ENCODE measurements at places on chromosomes 4 and X.

GRCh38 chr4:92035666-92036065 lies 268.1 kb upstream of the GRID2 start:
- DNase-seq: no peak

GRCh38 chr4:155526452-155527169 lies 140.0 kb upstream of the GUCY1A1 start:
- DNase-seq: no peak

DNA sequence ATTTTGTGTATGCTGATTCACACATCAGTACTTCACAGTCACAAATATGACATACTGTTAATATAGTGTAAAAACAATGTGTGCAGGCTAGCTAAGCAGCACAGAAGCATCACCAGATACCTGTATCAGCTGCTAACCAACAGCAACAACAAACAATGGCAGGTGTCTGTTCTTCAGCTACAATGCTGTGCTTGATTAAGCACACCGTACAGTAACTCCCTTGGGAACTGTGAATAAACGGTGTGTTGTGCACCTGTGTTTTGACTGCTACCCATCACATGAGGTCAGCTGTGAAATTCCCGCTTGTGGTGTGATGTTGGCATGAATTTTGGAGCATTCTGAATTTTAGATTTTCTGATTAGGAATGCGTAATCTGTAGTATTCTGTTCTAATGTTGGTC lies 379.7 kb upstream of the FAT1 start:
- no peak for DNase-seq

DNA sequence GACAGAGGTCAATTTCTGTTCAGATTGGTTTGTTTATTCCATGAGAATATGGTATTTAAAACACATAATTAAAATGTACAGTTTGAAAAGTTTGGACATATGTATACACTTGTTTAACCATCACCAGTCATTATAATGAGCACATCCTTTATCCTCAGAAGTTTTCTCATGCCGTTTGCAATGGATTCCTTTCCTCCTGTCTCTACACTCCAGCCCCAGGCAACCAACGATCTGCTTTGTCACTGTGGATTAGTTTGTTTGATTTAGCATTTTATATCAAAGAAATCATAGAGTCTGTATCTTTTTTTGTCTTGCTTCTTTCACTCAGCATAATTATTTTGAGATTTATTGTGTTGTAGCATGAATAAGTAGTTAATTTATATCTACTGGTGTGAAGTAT lies 243.0 kb upstream of the TRAM1L1 start:
- DNase-seq: no peak

GRCh38 chrX:71453056-71453455 lies 79.8 kb upstream of the OGT start:
- no peak for DNase-seq

DNA sequence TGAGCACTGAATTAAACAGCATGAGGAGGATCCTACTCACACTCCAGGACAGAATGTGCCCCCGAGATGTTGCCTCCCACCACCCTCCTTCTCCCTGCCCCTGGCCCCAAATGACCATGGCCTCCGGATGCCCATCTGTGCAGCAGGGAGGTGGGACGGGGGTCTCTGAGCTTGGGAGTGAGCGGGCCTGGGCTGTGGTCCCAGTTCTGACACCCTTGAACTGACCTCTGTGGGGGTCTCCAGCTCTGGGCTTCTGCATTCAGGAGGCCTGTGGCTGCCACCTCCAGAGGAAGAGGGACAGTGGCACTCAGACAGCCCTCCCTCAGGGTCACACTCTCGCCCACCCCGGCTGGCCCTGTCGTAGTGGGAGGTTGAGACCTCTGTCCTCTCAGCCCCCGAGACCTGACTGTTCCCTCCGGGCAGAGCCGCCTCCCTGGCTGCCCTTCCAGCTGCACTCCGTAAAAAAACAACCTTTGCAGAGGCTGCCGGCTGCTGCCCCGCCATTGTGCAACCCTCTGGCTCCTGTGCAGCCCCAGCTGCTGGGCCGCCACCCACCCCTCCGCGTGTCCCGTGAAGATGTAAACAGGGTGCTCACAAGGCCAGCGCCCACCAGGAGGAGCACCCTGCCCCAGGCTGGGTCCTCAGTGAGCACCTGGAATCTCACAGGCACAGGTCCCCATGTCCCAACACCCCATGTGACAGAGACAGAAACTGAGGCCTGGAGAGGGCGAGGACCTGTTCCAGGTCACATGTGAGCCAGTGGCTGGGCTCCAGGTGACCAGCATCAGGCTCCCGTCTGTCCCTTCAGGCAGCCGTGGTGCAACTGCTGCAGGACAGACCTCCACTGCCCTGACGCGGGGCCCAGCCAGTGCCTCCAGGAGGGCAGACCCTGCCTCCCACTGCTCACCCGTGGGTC lies 39.6 kb downstream of the HTRA3 start:
- DNase-seq: peak; percentile 15

All from glutamatergic neuron (in vitro differentiated cells).